ENCODE measurements at places on chromosomes 2 and 18.

DNA sequence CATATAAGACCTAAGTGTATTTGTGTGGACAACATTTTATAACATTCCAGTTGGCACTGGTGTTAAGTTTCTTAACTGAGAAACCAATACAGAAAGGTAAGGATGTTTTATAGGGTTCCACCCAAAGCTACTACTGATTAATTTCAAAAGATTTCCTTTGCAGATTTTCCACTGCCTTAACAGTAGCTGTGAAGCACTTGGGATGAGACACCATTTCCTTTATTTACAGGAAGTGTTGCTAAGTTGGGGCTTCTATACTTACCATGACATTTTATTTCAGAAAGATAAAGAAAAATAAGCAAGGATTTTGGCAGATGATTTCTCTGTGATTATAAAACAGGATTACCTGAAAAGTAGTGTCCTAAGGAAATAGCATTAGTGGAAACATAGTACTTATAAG, 234.3 kb downstream of the CALCRL start:
- DNase-seq, result no peak

GRCh38 chr18:31244771-31245394, 73.1 kb upstream of the DSG1 start:
- DNase-seq, result peak; percentile 16

DNA sequence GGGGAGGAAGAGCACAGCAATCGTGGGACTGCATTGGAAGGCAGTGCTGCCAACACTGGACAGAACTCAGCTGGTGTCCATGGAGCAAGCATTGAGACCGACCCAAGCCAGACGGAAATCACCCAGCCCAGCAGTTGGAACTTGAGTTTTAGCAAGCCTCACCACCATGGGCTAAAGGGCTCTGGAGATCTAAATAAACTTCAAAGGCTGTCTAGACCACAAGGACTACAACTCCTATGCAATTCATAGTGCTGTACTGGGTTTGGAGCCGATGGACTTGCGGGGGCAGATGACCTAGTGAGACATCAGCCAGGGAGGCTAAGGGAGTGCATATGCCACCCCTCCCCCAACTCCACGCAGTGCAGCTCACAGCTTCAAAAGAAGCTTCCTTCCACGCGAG, 243.6 kb upstream of the SLC39A10 start:
- DNase-seq, result no peak

- DNase-seq, result no peak
Measured at GRCh38 chr2:215358312-215358845, 46.5 kb downstream of the ATIC start.

GRCh38 chr2:238100049-238100820, at the start of gene ESPNL:
ESPNL (plus strand) TSS chr2:238100340; CDS start chr2:238100420, 80 bp downstream.
- no peak for DNase-seq

DNA sequence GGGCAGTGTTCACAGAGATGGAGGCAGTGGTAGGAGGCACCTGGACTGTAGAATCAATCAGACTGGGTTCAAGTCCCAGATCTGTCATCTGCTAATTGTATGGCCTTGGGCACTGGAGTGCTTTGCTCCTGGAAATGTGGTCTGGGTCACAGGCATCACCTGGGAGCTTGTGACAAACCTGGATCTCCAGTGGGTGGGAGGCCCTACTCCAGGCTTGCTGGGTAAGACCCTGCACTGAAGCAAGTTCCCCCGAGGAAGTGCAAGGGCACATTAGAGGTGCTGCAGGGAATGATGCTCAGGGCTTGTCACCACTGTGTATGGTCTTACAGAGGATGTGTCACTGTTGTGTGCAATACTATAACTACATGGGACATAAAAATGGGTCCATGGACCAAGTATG, 220.5 kb upstream of the ID2 start:
- no peak for DNase-seq

DNA sequence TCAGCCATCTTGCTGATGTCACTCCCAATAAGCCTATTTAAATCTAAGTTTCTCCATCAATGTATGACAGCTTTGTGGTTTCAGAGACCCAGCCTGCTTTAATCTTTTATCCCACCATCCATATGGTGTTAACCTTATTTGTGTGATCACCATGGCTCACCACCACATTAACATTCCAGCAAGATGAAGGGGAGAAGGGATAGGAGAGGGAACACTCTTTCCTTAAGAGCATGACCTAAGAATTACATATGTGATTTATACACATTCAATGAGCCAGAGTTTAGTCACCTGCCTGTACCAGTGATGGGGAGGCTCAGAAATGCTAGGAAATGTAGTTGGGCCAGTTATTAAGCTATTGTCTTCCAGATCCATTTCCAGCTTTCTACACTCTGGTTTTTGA, 44.5 kb upstream of the CHN1 start:
- DNase-seq, result no peak

DNA sequence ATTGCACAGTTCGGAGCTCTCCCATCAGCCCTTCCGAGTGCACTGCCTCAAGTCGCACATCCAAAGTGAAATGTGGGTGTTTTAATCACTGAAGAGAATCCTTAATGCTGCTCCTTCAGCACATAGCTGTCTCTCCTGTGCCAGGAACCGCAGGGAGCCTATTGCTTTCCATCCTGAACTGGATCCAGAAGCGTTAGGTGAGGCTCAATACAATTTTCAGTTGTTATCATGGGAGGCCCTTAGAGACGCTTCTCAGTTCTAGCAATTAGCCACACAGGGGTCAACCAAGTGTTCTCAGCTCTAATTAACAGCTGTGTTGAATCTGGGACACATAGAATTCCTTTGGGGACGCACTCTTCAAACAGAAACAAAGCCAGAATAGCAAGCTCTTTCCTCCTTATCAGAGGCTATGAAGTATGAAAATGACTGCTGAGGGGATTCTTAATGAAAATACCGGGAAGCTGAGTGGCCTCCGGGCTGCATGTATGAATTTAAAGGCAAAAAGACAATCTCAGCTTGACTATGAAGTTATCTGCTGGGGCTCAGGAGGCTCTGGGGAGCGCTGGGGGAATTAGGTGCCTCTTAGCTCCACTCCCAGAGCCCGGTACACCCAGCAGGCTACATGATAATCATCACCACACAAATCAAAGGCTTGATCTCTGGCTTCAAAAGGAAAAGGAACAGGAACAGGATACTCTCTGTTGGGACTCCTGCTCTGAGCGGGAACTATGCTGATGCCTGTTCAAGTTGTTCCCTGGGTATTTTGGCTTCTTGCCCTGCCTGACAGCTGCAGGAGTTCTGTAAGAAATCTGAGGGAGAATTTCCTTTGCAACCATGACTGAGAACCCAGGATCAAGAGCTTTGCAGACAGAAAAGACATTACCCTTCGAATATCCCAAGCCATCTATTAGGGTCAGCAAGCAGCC, 55.4 kb upstream of the NCOA1 start:
- DNase-seq, result peak; percentile 76

GRCh38 chr2:216799873-216800431, 59.9 kb downstream of the TNP1 start:
- DNase-seq, result no peak

DNA sequence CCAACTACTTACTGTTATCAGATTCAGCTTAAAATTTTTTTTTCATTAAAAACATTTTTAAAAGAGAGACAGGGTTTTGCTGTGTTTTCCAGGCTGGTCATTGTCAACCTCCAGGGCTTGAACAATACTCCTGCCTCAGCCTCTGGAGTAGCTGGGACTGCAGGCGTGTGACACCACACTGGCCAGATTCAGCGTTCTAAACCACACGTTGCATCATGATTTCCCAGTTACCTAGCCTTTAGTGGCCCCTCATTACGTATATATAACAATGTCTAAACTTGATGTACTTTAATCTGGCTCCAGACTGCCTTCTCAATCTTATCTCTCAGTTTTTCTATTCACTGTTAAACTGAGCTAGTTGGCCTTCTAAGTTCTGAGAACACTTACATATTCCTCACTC, 89.6 kb downstream of the COMMD1 start:
- no peak for DNase-seq

DNA sequence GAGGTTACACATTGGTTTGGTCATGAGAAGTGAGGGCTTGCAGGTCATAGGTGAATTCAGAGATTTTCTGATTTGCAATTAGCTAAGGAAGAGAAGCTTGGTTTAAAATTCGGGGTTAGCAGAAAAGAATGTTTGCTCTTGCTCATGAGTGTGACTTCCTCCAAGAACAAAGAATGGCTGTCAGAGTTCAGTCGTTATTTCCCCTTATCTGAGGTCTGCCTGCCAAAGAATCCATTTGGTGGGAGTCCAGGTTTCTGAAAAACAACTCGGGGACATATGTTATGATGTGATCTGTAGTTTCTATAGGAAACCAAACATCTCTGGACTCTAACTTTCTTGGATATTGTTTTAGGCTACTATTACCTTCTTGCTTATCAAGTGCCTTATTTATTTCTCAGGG, 3.2 kb upstream of the UGT1A6 start:
- no peak for DNase-seq

DNA sequence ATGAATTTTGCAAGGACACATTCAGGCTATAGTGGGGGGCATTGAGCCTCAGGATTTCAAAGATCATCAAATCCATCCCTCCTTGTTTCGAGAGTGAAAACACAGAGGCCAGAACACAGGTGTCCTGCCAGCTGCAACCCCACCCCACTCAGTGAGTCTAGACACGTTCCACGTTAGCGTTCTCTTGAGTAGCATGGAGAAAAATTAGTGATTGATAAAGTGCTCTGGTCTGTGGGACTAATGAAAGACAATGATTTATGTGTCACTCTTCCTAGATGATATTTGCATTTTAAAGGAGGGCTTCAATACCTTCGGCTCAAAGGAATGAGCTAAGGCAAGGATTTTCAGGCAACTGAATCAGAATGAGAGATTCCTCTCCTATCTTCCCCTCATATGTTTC, 43.8 kb downstream of the SLC4A3 start:
- DNase-seq, result no peak

DNA sequence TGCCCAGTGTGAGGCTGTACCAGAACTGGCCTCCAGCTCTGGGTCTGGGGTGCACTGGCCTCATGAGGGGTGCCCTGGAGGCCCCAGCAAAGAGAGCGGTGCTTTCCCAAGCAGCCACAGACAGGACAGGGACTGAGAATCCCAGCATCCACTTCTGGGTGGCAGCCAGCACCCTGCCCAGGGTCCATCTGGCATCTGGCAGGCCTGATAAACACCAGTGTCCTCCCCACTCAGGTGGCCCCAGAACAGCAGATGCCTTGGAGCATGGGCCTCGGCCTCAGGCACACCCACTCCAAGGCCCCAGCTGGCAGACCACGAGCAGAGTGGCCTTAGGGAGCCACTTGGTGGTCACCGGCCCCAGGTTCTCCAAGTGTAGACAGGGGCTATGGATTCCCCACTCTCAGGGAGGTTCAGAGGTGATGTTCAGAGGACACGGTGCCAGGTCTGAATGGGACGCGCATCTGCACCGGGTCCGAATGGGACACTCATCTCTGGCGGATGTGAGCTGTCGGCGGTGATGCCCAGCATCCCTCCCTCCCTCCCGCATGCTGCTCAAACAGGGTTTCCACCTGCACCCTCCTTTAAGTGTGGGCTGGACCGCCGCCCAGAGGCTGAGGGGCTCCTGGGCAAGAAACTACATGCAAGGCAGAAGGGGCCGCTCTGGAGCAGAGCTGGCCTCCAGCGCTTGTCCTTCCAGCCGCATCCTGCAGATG, 82.2 kb upstream of the GPC1 start:
- DNase-seq, result no peak

DNA sequence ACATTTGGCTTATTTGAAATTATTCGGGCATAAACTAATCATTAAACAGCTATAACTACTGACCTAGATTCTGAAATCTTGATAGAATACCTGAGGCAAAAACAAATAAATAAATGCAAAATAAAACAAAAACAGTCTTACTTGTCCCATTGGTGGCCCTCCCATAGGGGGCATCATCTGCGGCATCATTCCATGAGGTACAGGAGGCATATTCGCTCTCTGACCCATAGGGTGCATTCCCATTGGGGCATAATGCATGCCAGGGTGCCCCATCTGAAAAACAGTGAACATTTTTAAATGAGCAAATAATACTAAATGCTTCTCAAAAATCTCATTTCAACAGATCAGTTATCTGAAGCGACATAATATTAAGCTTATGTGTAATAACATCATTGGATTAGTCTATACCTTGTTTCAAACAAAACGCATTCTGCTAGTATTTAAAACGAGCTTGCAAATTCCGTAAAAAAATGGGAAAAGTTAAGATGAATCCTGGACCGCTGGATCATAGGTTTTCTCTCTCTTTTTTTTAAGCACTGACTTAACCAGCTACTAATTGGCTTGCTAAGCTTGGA, 1.3 kb downstream of the PRPF40A start:
- DNase-seq, result no peak

GRCh38 chr18:32610176-32610575, 139.5 kb upstream of the GAREM1 start:
- DNase-seq, result no peak

- DNase-seq, result peak; percentile 89
Measured at GRCh38 chr2:47072728-47073191, 82.3 kb downstream of the STPG4 start.

- DNase-seq, result no peak
Measured at GRCh38 chr18:56565551-56566345, 72.6 kb downstream of the TXNL1 start.

GRCh38 chr18:31490387-31490786, 7.6 kb upstream of the DSG2 start:
- no peak for DNase-seq

DNA sequence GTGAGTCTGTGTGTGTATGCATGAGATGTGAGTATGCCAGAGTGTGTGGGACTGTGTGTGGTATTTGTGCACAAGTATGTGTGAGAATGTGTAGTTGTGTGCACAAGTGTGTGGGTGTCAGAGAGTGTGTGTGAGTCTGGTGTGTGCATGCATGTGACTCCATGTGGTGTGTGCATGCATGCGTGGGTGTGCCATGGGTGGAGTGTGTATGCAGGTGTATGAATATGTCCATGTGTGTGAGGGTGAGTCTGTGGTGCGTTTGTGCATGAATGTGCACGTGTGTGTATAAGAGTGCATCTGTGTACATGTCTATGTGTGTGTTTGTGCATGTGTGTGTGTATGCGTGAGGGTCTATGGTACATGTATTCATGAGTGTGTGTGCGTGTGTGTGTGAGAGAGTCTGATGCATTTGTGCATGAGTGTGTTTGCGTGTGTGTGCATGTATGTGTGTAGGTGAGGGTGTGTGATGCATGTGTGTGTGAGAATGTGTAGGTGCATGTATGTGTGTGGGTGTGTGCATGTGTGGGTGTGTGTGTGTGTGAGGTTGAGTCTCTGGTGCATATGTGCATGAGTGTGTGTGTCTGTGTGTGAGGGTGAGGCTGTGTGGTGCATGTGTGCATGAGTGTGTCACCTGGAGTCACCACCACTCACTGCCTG, 226.8 kb downstream of the LDLRAD4 start:
- no peak for DNase-seq
